ENCODE measurements at places on chromosomes 5 and 9.

DNA sequence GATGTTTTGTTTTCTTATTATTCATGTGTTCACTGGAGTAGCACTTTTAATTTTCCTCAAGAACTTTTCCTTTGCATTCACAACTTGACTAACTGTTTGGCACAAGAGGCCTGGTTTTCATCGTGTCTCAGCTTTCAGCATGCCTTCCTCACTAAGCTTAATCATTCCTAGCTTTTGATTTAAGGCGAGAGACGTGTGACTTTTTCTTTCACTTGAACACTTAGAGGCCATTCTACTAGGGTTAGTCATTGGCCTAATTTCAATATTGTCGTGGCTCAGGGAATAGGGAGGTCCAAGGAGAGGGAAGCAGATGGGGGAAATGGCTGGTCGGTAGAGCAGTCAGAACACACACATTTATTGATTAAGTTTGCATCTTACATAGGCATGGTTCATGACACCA lies 94.0 kb downstream of the ZNF462 start:
- DNase-seq = peak; percentile 93

- no peak for DNase-seq
Observed at GRCh38 chr9:110109333-110110092, 98.4 kb downstream of the C9orf152 start.

DNA sequence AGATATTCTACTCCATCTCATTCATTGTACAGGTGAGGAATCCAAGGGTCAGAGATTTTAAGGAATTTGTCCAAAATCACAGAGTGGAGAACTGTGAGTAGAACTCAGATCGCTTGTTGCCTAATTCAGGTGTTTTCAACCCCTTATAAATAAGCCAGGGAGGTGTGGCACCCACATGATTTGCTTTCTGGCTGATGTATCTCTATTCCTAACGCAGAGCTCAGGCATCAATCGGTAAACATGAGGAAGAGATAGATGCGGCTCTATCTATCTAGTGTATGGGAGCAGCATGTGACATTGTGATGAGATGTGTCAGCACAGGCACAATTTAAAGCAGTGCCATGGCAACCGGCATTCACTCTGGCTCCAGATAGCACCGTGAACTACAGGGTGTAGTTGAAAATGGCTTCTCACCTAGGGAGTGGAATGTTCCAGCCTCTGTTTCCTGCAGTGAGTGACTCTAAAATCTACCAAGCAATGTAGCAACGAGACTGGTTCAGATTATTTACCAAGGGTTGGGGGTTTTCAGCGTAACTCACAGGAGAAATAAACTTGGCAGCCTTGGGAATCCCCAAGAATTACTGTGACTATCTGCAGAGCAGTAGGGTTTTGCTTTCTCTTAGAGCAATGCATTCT lies 53.4 kb upstream of the SUB1 start:
- DNase-seq = peak; percentile 80

DNA sequence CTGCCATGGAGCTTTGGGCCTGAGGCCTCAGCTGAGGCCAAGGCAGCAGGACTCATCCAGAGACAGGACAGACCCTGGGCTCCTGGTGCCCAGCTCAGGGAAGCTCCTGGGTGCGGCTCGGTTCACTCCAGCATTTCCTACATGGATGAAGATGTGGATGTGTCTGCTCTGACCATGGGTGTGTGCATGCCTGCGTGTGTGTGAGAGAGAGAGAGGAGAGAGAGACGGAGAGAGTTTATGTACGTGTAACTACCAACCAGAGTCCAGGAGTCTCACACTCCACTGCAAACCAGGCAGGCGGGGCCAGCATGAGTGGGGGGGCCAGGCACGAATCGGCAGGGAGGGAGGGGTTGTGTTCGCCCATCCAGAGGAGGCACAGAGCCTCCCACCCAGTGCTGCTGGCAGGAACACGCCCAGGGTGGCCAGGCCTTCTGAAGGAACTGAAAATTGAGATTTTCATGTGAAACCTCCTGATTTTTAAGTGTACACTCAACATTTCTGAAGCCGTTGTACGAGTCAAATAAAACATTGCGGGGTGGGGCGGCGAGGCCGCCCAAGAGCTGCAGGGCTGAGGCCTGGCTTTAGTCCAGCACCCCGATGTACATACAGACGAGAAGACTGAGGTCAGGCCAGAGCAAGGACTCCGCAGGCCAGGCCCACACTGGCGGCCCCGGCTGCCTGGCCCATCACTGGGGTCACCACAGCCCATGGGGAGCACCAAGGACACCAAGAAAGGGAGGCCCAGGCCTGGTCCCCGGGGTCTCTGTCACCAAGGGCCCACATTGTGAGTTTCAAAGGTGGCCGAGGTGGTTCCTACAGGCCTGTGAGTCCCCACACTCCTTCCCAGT lies 88.7 kb downstream of the ADAMTS2 start:
- no peak for DNase-seq

DNA sequence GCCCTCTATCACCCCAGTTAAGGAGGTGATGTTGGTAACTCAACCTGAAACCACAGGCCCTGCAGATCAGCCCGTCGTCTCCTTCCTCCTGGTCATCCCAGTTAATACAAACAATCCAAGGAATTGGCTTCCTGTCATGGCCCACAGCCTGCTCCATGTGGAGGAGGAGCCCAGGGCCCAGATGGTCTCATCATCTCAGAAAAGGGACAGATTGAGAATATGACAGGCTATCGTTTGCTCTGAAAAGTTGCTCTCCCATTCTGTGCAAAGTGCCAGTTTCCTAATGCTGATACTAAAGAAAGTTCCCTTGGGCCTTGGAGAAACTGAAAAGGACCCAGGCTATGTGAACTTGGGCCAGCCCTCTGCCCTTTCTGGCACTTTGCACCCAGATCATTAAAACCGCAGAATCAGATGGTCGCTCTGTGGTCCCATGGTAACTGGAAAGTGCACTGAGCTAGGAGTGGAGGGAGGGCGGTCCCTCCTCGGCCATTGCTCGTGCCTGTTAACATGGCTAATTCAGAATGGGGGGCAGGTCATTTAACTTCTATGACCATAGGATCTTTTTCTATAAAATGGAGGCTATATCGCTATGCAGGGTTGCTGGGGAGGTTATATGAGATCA lies 675 bp upstream of the SPAAR start:
- no peak for DNase-seq

- DNase-seq = no peak
Observed at GRCh38 chr5:132184588-132184987, 43.1 kb downstream of the P4HA2 start.

DNA sequence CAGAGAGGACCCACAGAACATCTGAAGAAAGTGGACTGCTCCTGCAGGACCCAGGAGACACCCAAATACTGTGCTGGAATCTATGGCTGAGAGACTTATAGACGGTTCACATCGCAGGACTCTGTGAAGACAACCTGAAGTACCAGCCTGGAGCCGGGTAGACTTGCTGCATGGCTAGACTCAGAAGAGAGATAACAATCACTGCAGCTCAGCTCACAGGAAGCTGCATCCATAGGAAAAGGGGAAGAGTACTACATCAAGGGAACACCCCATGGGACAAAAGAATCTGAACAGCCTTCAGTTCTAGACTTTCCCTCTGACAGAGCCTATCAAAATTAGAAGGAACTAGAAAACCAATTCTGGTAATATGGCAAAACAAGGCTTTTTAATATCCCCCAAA lies 26.5 kb upstream of the TRIM36 start:
- no peak for DNase-seq

DNA sequence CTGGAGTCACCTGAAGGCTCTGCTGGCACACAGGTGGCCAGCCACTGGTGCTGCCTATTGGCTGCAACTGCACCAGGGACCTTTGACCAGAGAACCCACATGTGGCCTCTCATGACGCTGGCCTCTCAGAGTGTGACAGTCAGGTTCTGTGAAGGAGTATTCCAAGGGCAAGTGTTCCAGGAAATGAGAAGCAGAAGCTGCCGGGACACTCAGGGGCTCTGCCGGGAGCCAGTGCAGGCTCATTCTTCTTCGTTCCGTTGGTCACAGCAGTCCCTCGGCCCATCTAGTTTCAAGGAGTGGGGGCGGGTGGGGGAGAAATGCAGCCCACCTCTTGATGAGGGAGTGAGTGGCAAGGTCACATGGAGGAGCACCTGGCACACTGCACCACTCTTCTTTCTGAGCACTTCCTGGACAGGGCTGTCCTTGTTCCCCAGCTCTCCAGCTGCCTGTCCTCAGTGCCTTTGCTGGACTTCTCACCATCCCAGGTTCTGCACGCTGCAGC lies 237.5 kb downstream of the GADD45G start:
- DNase-seq = no peak

- DNase-seq = peak; percentile 66
Observed at GRCh38 chr9:100011062-100011681, 87.6 kb downstream of the ERP44 start.

- DNase-seq = peak; percentile 76
Observed at GRCh38 chr5:56670916-56671315, 144.4 kb upstream of the MAP3K1 start.

DNA sequence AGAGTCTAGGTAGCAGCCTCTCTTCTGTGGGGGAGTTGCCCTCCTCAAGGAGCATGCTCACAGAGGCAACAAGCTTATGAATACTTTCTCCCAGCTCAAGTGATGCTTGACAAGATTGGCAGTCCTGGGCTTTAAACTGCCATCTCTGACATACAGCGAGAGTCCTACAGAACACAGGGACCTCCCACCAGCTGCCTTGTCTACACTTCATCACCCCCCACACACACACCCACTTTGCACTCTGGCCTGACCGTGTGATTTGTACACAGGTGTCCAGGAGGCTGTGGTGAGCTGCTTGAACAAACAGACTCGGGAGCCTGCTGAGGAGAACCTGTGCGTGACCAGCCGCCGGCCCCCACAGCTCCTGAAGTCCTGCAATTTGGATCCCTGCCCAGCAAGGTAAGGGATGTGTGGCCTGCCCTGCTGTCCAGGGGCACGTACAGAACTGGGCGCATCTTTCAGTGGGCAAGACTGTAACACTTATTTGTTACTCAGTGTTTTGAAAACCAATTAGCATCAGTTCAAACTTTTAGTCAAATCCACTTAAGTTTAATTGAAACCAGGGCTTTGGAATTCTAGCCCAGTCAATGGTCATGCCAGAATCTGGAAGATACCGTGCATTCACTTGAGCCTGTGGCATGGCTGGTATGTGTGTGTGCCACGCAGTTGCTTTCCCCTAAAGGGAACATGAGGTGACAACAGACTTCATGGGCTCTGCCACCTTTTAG lies 247.5 kb downstream of the ADAMTSL1 start:
- peak; percentile 36 for DNase-seq

DNA sequence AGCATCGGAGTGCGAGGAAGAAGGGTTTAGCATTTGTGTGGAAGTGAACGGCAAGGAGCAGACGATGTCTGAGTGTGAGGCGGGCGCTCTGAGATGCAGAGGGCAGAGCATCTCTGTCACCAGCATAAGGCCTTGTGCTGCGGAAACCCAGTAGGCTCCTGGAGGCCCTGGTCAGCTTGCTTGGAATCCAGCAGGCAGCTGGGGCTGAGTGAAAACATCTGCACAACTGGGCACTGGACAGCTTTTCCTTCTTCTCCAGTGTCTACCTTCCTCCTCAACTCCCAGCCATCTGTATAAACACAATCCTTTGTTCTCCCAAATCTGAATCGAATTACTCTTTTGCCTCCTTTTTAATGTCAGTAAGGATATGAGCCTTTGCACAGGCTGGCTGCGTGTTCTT lies 72.1 kb downstream of the C7 start:
- no peak for DNase-seq

GRCh38 chr5:33379757-33380156 lies 61.0 kb upstream of the TARS1 start:
- DNase-seq = peak; percentile 42

DNA sequence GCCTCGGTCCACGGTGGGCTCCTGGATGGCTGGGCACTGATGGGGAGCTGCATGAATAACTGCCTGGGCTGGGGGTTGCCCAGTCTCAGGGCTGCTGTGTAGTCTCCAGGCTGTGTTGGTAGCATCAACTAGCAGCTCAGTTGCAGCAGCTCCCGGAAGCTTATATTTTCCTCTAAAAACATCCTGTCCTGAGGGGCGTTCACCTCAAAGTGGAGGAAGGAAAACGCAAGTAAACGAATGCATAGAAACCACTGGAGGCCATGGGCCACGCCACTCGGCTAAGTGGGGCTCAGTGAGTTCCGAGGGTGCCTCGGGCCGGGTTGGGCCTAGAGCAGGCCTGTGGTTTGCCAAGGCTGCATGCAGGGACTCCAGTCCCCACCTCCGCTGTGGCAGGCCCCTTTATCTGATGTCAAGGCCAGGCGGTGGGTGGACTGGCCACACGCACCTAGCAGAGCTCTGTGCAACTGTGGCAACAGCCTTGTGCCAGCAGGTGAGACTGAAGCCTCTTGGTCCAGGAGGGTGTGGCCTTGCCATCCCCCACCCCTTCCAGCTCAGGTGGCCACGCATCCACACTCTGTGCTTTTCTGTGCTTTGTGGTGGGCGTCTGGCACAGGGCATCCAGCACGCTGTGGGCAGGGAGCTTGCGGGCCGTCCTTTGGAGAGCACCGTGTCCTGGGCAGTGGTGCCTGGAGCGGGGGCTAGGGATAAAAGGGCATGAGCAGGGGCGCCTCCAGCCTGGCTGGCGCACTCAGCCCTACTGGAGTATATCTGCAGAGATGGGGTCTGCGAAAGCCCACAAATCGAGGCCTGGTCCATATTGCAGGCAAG lies 15.1 kb downstream of the TCF7 start:
- no peak for DNase-seq

DNA sequence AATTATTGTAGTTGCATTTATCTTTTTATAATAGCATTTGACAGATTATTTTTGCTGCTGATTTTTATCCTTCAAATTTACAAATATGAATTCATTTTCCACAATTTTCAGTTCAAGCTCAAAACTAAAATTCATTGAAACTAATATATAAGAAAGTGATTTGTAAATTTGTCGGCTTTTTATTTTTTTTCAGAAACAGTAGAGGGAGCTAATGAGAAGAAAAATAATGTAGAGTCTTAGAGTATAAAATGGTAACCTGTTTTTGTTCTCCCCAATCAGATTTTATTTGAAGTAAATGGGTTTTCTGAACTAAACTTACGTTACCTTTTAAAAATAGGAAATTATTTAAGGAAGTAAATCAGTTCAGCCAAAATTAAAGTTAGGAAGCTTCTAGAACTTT lies 19.2 kb downstream of the PRRC1 start:
- DNase-seq = no peak

- peak; percentile 23 for DNase-seq
Observed at GRCh38 chr5:176481711-176482110, 33.5 kb downstream of the FAF2 start.

GRCh38 chr5:140632366-140633020 lies 482 bp downstream of the CD14 start:
- DNase-seq = peak; percentile 45

DNA sequence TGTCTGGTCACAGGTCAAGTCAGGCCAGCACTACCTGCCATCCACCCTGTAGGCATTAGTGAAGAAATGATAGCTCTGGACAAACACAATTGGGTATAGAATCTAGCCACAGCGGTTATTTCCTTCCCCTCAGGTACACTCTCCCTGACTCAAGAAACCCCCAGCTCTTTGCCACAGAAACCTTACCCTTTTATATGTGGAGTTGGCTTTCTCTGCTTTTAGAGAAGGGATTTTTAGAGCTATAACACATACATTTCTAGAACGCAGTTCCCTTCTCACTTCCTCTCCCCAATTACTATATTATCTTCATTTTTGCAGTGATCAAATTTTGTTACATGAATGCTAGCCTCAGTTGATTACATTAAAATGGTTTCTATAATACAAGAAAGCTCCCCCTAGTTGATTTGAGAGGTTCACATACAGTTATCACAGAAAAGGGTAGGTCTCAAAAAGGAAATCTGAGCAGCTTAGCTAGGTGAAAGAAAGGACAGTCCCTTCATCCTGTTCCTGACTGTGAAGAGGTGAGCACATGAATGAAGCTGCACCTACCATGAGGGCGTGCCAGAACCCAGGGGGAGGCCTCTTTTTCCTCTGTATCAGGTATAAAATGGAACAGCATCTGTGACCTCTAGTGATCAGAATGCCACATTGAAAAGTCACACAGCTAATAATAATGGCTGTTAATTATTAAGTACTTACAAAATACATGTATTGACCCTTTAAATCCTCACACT lies 425.6 kb downstream of the KIAA0825 start:
- no peak for DNase-seq
